ENCODE measurements at places on chromosomes 1 and 21.
A peak's percentile ranks its signal among the peaks of the same experiment; 100 is the strongest.

DNA sequence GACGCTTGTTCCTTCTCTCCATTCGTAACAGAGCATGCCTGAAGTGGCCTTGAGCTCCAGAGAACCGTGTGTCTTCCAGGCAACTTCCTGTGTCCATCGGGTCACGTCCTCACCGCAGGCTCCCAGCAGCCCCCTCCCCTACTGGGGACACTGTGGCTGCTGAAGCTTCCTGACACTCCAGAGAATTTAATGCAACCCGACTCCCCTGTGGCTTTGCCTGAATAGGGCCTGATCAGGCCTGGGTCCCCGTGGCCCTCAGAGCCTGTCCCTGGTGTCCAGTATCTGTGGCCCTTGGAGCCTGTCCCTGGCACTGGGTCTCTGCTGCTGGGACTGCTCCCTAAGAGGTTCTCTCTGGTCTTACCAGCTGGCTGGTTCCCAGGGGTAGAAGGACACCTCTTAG is 219.7 kb upstream of the VAMP3 start:
- DNase-seq = no peak

DNA sequence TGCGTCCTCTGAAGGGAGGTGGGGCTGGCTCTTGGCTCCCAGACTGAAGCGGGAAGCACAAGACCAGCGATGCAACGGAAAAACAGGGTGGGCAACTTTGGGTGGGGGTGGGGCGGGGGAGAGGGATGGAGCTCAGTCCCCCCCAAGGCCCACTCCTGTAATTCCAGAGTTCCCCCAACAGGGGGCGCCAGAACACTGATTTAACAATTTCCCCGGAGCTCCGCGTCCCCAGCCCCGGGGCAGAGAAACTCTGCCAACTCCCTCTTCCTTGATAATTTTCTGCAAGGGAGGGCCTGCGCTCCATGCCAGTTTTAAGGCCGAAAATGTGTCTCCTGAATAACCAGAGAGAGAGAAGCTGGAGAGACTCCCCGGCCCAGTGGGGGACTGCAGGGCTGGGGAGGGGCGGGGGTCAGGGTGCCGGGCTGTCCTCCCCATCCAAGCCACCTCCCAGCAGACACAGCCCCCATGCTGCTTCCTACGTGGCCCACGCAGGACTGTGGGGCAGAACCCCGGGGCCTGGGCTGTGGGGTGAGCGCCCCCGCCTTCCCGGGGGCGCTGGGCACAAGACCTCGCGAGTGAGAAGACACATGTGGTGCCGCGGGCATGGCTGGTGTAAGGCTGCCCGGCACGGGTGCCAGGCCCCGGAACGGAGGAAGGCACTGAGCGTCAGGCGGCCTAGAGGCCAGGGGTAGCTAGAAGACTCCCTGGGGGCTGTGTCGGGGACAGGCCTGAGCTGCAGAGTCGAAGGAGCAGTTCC is 51.4 kb downstream of the KIF21B start:
- peak; percentile 53 for DNase-seq

DNA sequence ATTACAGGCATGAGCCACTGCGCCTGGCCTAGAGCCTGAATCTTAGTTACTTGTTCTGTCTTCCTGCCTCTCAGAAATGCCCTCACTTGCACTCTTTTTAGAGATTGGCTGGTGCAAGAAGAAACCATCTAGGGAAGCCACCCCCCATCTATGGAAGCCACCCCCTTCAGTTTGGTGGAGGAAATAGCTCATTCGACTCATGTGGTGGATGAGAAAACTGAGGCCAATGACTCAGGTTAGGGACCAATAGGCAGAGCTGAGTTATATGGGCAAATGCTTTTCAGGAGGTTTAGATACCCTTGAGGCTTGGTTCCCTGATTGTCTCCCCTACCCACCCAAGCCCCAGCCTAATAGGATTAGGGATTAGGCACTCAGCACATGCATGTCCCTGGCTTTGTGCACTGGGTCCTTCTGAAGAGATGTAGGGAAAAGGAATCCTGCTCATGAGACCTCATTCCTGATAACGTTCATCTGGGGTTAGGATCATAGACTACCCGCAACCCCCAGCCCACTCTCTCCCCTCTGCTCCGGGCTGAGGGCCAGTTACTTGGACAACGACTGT is 77.1 kb downstream of the PAX7 start:
- no peak for DNase-seq

GRCh38 chr1:3482378-3482849 is 27.9 kb downstream of the ARHGEF16 start:
- no peak for DNase-seq

DNA sequence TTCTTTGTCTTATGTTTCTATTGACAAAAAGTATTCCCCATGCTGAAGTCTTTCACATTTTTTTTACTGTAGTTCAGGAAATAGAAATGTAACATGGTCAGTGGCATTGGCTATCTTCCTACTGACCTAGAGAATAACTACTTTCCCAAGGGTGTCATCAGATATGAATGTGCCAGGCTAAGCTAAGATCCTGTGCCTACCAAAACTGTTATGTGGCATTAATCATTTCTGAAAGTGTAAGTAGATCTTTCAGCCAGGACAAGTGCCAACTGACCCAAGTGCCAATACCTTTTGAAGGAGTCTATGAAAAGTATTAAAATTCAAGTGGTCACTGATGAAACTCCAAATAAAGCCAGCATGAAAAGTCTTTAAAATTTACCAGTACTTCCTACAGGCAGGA is 165.3 kb downstream of the TNFSF18 start:
- DNase-seq = no peak

- no peak for DNase-seq
Measured at GRCh38 chr1:100713626-100714025, 5.9 kb upstream of the VCAM1 start.

DNA sequence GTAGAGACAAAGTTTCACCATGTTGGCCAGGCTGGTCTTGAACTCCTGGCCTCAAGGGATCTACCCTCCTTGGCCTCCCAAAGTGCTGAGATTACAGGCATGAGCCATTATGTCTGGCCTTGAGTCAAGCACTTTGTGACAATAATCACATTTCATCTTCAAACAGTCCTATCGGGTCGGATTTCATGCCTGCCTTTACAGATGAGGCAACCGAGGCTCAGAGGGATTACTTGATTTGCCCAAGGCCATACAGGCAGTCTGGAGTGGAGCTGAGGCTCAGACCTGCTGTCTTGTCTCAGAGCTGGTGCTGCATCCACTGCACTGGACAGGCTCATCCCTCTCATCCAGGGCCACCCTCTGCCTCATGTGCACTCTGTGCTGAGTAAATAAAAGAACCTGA is 26.6 kb downstream of the FAM151A start:
- DNase-seq = no peak

DNA sequence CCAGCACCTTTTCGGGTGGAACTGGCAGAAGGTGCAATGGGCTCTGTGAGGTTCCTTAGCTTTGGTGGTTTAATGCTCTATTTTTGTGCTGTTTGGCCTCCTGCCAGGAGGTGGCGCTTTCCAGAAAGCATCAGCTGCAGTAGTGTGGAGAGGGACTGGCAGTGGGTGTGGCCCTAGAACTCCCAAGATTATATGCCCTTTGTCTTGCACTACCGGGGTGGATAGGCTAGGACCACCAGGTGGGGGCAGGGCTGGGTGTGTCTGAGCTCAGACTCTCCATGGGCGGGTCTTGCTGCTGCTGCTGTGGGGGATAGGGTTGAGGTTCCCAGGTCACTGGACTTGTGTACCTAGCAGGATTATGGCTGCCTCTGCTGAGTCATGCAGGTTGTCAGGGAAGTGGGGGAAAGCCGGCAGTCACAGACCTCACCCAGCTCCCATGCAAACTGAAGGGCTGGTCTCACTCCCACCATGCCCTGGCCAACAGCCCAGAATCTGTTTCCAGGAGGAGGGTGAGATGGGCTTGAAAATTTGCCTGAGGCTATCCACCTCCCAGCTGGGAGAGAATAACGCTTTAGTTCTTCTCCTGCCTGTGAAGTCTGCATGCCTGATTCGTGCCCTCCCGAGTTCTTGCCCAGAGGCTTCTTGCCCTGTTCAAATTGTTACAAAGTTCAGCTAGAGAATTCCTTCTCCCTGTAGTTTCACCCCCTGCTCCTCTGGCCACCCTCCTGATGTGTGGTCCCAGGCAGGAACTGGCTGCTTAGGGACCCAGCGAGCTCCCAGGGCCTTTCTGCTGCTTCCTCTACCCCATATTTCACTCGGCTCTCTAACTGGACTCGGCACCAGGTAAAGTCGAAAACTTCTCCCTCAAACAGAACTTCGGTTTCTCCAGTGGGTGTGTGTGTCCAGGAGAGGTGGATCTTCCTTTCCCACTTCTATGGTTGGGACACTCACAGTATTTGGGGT is 76.5 kb upstream of the BTG3 start:
- DNase-seq = peak; percentile 31

GRCh38 chr1:54459726-54460191 is 53.6 kb upstream of the SSBP3 start:
- no peak for DNase-seq

- DNase-seq = no peak
Measured at GRCh38 chr21:36563341-36563926, 83.5 kb upstream of the CLDN14 start.

- DNase-seq = no peak
Measured at GRCh38 chr1:30323352-30323751, 400.0 kb downstream of the MATN1 start.

DNA sequence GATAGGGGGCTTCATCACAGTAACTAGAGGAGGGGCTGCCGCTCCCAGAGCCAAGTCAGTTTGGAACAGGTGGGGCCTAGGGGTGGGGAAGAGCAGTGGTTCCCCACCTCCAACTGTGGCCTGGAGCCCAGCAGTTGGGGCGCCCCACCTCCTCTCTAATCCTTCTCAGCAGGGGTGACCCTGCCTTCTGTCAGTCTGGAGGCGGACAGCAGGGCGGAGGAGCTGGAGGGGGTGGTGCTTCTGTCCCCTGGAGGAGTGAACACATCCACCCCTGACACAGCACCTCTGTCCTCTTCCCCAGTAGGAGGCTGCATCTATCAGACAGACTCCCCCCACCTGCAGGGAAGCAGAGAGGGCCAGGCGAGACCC is 73.8 kb downstream of the MRPL37 start:
- no peak for DNase-seq

DNA sequence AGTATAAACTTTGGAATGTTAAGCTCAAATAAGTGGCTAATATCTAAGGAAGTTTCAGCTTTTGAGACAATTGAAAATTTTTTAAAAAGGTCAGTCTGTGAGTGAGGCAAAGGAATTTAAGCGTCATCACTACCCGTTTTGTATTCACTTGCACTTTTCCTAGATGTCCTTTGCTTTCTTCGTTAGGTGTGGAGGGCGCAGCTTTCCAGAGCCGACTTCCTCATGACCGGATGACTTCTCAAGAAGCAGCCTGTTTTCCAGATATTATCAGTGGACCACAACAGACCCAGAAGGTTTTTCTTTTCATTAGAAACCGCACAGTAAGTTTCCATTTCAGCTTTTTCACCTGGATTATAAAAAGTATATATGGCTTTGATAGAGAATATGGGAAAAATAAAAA is 30.9 kb downstream of the KDM1A start:
- no peak for DNase-seq

- DNase-seq = no peak
Measured at GRCh38 chr1:203263496-203263895, 34.0 kb upstream of the CHIT1 start.

DNA sequence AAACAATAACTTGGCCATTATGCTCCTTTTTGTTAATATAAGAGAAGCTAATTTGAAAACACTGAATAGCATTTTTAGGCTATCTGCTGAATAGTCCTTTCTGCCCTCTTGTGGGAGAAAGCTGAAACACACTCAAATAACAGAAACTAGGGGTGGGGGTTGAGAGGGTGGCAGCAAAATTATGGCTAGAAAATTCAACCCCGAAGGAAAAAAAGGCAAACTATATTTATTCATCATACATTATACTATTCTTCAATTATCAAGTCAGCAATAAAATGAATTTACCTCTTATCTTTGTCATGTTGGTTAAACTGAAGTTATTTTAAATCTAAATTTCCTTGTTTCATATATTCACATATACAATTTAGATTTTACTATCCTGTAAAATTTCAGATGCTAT is 255.9 kb downstream of the FAF1 start:
- DNase-seq = no peak
